Esophagus mucosa (tissue), 1 donor: ENCODE measurements at places on chromosomes 7 and 10. TPM values are rescaled to one million over a fixed set of nuclear protein-coding genes. Genes with fewer than 3 reads are reported as not detected.

ZCCHC24 gene
- total RNA-seq, result 3.3 TPM

TWIST1 gene
- 0.64 TPM for total RNA-seq

CACNA2D1 gene
- total RNA-seq, result 2.2 TPM

SNCG gene
- total RNA-seq, result 8.2 TPM

ABCA13 gene
- 4.3 TPM for total RNA-seq

ANKRD7 gene
- total RNA-seq, result not detected

TSPAN15 gene
- 3.4 TPM for total RNA-seq

PDK4 gene
- total RNA-seq, result 1.5 TPM

FANK1 gene
- 3.2 TPM for total RNA-seq

TMEM209 gene
- 14.9 TPM for total RNA-seq

VAX1 gene
- 0.12 TPM for total RNA-seq

CTTNBP2 gene
- 16.9 TPM for total RNA-seq

PNLIPRP1 gene
- total RNA-seq, result not detected

EFCAB10 gene
- 0.20 TPM for total RNA-seq

OPN1SW gene
- not detected for total RNA-seq

FAM13C gene
- total RNA-seq, result 2.1 TPM

FAM20C gene
- total RNA-seq, result 12.6 TPM

C1QL3 gene
- not detected for total RNA-seq

DGKI gene
- total RNA-seq, result 0.20 TPM

ECHDC3 gene
- 17.8 TPM for total RNA-seq

MTERF1 gene
- 5.9 TPM for total RNA-seq

PITX3 gene
- total RNA-seq, result not detected

TRIM4 gene
- 13.9 TPM for total RNA-seq

SMKR1 gene
- not detected for total RNA-seq

ZNF735 gene
- total RNA-seq, result not detected

MYO3A gene
- total RNA-seq, result 0.20 TPM

SLC26A5 gene
- total RNA-seq, result not detected

ATG9B gene
- total RNA-seq, result 16.7 TPM

TMEM196 gene
- total RNA-seq, result not detected

FBXW4 gene
- 37.1 TPM for total RNA-seq

ADCY1 gene
- 0.40 TPM for total RNA-seq

BCCIP gene
- 35.4 TPM for total RNA-seq

CLDN3 gene
- 0.64 TPM for total RNA-seq

STAG3 gene
- total RNA-seq, result 0.48 TPM

NPSR1 gene
- total RNA-seq, result not detected

ATOH7 gene
- not detected for total RNA-seq

CCT6A gene
- total RNA-seq, result 81.3 TPM

MUC3A gene
- 0.16 TPM for total RNA-seq

MUC12 gene
- 0.16 TPM for total RNA-seq

UPF2 gene
- total RNA-seq, result 10.0 TPM

ZPBP gene
- total RNA-seq, result not detected

SAMD9 gene
- total RNA-seq, result 50.9 TPM

PPP1R3C gene
- 91.9 TPM for total RNA-seq

SPDYE11 gene
- total RNA-seq, result not detected
